ENCODE measurements at places on chromosomes 16 and 17. TPM values are rescaled to one million over a fixed set of nuclear protein-coding genes. Genes with fewer than 3 reads are reported as not detected.

TERB1 gene
- total RNA-seq, result 0.18 TPM

- H3K36me3 ChIP-seq, result no peaks in the 10 kb centered on the region
- H3K4me3 ChIP-seq, result no peak overlapping the region
- H3K27me3 ChIP-seq, result no peaks in the 10 kb centered on the region
- no peak overlapping the region for H3K27ac ChIP-seq
These were observed 2.8 kb downstream of the SHMT1 start for GRCh38 chr17:18360518-18360917.

- no peak overlapping the region for H3K27ac ChIP-seq
- peaks cover 26% of the 10 kb centered on the region for H3K4me1 ChIP-seq
- no peaks in the 10 kb centered on the region for H3K27me3 ChIP-seq
- peaks cover 7% of the 10 kb centered on the region for H3K36me3 ChIP-seq
- DNase-seq, result no peak
These were observed 13.3 kb downstream of the AFMID start for GRCh38 chr17:78200451-78200850.

GRCh38 chr17:50364061-50364458 is 8.9 kb downstream of the MRPL27 start:
- H3K27me3 ChIP-seq, result no peaks in the 10 kb centered on the region
- peaks cover 14% of the 10 kb centered on the region for H3K36me3 ChIP-seq
- H3K4me1 ChIP-seq, result peaks cover 13% of the 10 kb centered on the region
- no peak overlapping the region for H3K4me3 ChIP-seq

DNA sequence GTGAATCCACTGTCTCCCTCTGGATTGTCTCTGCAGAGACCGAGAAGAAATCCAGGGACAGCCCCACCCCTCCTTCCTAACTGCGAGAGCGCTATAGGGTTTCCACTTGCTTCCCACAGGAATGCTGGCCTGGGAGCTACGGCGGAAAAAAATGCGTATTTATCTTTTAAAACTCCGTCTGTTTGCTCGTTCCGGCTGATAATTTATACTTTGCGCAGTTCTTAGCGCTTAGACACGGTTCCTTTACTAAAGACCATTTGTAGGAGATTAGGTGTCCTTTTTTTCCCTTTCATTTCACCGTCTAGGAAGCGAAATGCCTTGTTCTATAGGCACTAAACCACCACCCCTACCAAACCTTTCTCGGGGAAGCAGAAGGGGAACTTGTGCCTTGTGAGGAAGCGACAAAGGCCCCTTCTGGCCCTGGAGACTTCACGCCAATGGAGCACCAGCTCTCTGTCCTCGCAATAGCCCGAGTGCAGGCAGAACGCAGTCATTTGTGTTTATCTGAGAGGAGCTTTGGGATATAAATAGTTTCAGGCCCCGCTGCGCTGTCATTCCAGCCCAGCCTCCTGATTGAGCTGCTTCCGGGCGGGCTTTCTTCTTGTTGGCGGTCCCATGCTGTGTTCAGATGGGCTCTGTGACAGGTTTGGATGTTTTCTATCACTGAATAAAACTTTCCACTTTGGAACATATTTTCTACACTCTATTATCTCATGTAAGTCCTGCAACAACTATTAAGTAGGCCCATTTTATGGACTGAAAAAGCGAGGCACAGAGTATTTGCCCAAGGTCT is 791 bp upstream of the SUPT4H1 start:
- no peaks in the 10 kb centered on the region for H3K27me3 ChIP-seq
- peaks cover 24% of the 10 kb centered on the region for H3K36me3 ChIP-seq
- no peak for DNase-seq
- peaks cover 24% of the 10 kb centered on the region for H3K4me1 ChIP-seq

GRCh38 chr16:55033225-55034156 is 102.8 kb downstream of the IRX5 start:
- no peaks in the 10 kb centered on the region for H3K4me1 ChIP-seq
- H3K36me3 ChIP-seq, result no peaks in the 10 kb centered on the region
- H3K27me3 ChIP-seq, result peaks cover 6% of the 10 kb centered on the region
- H3K4me3 ChIP-seq, result no peak overlapping the region
- no peak overlapping the region for H3K27ac ChIP-seq

Data from osteocyte (in vitro differentiated cells).